ENCODE measurements at places on chromosomes 12 and 14.

GRCh38 chr12:115096588-115097397 is 412.8 kb upstream of the TBX3 start:
- no peak for DNase-seq

- DNase-seq: no peak
Measured at GRCh38 chr12:5945071-5946008, at the start of gene ANO2. Gene ANO2, minus strand, starts transcription at chr12:5945259. Its CDS starts 42 bp downstream, at chr12:5945217.

GRCh38 chr14:50826681-50827080 is 4.3 kb downstream of the NIN start:
- DNase-seq: no peak

- peak; percentile 87 for DNase-seq
Measured at GRCh38 chr12:111578276-111578970, 20.7 kb downstream of the ATXN2 start.

DNA sequence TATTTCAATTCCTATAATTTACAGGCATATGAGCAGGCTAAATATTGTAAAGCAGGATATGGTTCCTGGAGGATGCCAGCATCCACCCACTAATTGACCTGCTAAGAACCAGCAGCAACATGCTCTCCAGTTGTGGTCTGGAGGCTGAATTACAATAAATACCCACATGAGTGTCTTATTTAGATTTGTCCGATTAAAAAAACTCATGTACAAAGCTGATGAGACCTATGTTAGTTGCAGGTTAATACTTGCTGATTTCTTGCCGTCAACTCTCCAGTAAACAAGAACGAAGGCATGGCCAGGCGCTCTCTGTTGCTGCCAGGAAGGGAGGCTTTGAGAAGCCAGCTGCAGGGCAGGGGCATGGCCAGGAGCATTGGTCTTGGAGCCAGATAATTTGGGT is 169.3 kb upstream of the PRICKLE1 start:
- no peak for DNase-seq

DNA sequence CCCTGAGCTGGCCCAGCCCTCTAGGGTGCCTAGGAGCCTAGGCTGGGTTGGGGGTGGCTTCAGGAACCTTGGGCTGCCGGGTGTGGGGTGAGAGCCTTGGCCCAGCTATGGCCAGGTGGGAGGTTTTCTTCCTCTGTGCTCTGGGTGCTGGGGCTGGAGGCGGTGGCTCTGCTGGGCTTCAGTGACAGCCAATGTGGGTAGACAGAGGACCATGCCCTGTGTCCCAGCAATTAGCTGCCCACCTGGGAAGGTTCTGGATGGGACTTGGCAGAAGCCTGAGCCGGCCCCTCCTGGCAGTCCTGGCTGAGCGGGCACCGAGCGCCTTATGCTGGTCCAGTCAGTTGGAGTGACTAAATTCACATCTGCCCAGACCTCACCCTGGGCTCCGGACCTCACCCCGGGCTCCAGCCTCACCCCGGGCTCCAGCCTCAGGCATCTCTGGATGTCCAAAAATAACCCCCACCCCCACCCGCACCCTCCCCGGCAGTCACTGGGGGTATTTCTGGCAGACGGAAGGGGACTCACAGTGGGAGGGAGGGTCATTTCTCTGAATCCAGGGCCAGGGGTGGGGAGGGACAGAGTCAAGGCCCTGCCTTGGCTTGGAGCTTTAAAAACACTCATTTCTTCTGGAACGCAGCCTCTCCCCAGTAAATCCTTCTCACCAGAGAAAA is 46.9 kb downstream of the CYP46A1 start:
- DNase-seq: no peak

- DNase-seq: no peak
Measured at GRCh38 chr14:22547948-22548750, 40.9 kb downstream of the DAD1 start.

GRCh38 chr14:68660495-68660894 is 132.4 kb downstream of the ZFP36L1 start:
- DNase-seq: no peak

DNA sequence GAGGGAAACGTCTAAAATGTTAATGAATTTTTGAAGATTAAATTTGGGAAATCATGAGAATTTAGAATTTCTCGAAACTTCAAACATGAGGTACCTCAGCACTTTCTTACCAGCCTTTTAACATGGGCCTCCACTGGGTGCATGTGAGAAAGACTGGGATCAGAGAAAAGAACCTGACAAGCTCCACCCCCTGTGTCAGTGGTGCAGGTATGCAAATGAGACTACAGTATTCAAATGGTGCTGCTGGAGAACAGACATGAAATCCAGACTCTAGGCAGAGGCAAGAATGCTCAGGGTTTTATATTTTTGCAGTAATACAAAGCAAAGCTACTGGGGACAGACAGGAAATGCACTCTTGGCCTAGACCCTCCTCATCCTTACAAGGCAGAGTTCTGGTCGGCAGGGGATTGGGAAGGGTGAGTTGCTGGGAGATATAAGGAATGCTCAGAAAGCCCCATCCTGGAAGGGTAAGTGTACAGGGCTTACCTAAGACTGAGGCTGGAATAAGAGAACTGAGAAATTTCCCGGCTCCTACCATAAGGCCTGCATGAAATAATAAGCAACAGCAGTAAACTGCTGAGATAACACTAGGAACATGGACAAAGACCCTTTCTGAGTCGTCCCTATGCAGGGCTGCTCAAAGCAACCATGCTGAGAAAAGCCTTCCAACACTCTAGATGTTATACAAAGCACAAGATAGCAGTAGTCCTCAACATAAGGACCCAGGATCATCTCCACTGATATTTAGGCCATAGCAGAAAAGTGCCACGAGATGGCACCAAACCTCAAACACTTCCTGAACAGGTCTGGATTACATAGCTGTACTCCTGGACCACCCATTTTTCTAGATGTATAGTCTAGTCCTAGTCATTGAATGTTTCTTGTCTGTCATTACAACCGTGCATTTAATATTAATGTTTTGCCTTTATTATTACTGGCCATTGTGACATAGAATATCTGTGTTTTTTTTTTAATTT is 260.8 kb downstream of the RASSF9 start:
- DNase-seq: peak; percentile 51

GRCh38 chr12:93322784-93323183 is 54.9 kb upstream of the NUDT4 start:
- DNase-seq: peak; percentile 12

DNA sequence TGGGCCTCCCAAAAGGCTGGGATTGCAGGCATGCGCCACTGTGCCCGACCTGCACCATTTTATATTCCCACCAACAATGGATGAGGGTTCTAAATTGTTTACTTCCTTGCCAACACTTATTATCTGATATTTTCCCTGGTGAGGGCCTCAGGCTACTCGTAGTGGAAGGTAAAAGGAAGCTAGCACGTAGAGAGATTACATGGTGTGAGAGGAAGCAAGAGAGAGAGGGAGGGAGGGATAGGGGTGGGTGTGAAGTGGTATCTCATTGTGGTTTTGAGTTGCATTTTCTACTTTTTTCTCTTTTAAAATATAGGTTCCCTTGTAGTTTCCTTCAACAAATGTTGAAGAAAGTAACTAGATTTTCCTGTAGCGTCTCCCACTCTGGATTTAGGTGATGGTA is 30.9 kb downstream of the MYO1H start:
- DNase-seq: no peak

DNA sequence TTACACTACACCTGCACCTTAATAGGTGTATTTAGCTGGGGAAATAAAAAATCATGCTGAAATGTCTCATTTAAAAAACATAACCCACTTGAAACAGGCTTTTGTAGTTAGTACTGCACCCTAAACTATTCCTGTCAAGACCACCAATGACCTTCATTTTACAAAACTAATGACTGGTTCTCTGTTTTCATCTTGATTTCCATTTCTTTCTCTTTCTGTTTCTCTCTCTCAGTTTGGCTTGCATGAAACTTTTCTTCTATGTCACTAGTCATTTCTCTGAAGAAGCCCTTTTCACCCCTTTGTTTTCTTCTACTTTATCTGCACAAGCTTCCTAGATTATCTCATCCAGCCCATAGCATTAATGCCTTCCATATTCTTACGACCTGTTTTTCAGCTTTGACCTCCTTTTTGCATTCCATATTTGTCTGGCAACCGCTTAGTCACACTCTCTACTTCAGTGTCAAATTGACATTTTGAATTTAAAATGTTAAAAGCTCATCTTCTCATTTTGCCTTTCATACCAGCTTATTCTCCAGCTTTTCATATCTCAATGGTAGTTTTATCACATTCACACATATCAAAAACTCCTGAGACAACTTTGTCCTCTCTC is 32.7 kb upstream of the KLRF1 start:
- DNase-seq: no peak

DNA sequence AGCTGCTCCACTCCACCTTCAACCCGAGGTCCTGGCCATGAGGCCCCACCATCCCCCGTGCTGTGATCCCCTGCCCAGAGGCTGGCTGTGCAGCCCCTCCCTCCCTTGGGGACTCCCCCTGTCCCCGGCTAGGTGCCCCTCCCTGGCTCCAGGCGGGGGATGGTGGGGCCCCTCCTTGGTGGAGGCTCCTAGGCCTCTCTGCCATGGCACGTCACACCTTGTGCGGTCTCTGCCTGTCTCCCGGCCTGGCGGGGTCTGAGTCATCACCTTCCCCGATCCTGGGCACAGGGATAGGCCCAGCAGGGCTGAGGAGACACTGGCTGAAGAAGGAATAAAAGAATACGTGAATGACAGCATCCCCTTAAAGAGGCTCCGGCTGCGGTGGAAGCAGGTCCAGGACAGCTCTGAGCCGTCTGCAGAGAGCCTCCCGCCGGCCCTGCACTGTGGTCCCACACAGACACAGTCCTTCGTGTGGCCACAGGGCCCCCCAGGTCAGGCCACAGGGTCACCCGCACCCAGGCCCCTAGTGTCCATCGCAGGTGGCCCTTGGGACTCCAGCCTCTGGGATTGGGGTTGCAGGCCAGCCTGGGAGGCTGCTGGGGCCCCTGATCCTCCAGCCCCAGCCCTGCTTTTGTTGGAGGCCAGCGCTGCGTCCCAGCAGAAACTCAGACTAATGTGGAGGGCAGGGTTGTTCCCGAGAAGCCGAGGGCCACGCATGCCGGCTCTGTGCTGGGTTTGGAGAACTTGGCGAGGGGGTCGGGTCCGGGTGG is 43.6 kb downstream of the KIF26A start:
- no peak for DNase-seq

- no peak for DNase-seq
Measured at GRCh38 chr14:97179573-97179972, 382.4 kb downstream of the VRK1 start.

DNA sequence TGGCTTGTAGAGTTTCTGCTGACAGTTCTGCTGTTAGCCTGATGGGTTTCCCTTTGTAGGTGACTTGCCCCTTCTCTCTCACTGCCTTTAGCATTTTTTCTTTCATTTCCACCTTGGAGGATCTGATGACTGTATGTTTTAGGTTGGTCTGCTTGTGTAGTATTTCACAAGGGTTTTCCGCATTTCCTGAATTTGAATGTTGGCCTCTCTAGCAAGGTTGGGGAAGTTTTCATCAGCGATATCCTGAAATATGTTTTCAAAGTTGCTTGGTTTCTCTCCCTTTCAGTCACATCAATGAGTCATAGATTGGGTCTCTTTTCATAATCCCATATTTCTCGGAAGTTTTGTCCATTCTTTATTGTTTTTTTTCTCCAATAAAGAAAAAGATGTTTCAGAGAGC is 11.4 kb downstream of the NOPCHAP1 start:
- no peak for DNase-seq

DNA sequence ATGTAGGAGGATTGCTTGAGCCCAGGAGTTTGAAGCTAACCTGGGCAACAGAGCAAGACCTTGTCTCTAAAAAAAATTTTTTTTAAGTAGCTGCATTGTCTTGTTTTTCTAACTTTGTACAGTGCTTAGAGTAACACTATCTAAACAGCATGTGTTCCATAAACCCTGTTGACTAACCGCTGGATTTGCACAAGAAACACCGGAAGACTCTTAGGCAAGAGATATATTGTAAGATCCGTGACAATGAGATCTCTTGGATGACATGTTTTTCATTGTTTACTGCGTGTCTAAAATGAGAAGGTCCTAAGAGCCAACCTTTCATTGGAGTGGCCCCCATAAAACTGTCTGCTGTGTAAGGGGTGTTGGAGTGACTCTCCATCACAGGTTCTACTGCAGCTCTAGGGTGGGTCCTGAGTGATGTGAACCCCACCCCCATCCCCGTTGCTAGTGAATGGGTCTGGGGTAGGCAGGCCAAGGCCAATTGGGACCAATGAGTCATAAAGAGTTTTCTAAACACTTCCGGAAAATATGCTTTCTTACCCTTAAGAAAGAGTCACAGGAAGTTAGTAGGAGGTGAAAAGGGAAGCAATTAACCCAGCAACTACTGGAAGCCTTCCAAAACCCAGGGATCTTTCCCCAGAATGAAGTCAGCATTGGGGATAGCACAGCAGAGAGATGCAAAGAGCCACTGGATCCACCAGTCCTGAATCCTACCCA is 24.3 kb upstream of the PCNX1 start:
- peak; percentile 23 for DNase-seq

- no peak for DNase-seq
Measured at GRCh38 chr12:68972595-68972994, 39.6 kb upstream of the CPM start.

- DNase-seq: no peak
Measured at GRCh38 chr14:22607291-22607690, 9.2 kb downstream of the ABHD4 start.

DNA sequence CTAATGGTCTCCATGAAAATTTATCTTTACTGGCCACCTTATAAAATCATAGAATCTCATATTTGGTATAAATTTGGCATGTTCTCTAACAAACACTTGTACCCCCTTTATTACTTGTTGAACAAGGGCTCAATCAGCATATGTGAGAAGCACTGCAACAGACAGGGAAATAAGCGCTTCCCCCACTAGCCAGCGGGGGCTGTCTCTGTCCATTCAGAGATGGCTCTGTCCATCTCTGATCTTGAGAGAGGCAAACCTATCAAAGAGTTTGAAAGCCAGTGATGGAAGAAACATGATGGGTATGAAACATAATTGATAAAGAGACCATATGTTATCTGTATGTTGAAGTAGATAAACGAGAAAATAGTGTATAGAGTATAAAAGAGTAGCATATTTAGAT is 326.8 kb downstream of the PDZRN4 start:
- DNase-seq: no peak

- DNase-seq: no peak
Measured at GRCh38 chr12:111010061-111010460, 89.7 kb upstream of the MYL2 start.

DNA sequence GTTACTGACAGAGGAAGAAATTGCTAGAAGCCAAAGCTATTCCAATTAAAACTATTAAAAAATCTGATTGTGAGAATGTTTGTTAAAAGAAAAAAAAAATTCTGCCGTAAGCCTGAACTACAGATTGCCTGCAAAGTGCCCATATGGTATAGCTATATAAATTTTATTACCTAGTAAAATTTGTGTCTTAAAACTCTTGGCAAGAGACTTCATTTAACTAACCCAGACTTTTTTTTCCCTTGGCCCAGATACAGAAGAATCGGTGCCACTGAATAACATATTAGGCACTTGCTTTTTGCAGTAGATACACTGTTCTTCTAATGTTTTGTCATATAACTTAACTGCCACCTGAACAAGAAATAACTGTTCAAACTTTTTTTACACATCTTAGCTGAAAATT is 125.5 kb downstream of the RPS29 start:
- no peak for DNase-seq

DNA sequence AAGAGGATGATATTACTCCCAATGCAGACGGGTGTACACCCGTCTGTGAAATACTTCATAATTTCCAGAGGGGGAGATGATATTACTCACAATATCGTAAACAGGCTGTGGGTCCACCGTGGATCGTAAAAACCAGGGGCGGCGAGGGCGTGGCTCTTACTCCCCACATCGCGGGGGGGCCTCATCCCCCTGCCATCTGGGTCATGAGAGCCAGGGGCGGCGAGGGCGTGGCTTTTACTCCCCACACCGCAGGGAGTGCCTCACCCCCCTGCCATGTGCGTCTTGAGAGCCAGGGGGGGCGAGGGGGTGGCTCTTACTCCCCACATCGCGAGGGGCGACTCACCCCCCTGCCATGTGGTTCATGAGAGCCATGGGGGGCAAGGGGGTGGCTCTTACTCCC is 86.2 kb upstream of the GNG2 start:
- DNase-seq: no peak

Measured in kidney glomerular epithelial cell (primary cell).